ENCODE measurements at places on chromosomes 7 and 10.
A peak's percentile ranks its signal among the peaks of the same experiment; 100 is the strongest.

- H3K27me3 ChIP-seq: no peaks in the 10 kb centered on the region
- no peaks in the 10 kb centered on the region for H3K36me3 ChIP-seq
- peak overlapping the region; percentile 95 for H3K4me3 ChIP-seq
- DNase-seq: peak; percentile 34
- no peak overlapping the region for H3K27ac ChIP-seq
Measured at GRCh38 chr10:97499561-97500296, 1.0 kb downstream of the UBTD1 start.

- H3K27ac ChIP-seq: no peak overlapping the region
- no peak for DNase-seq
- H3K27me3 ChIP-seq: no peaks in the 10 kb centered on the region
- no peaks in the 10 kb centered on the region for H3K4me1 ChIP-seq
Measured at GRCh38 chr10:123635131-123635530, 31.0 kb upstream of the GPR26 start.

GRCh38 chr7:73706126-73707044, 13.1 kb downstream of the STX1A start:
- H3K4me3 ChIP-seq: no peak overlapping the region
- no peaks in the 10 kb centered on the region for H3K27me3 ChIP-seq
- peaks cover 14% of the 10 kb centered on the region for H3K36me3 ChIP-seq
- H3K27ac ChIP-seq: no peak overlapping the region
- no peaks in the 10 kb centered on the region for H3K4me1 ChIP-seq

DNA sequence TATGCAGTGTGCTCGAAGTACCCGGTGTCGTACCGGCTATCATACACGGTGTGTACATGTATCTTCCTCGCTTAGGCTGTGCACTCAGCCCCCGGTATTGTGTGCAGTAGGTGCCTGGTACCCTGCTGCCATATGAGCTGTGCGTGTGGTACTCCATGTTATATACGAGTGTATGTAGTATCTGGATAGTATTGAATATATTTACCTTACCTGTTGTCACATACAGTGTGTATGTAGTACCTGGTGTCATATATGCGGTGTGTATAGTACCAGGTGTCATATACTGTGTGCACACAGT, 1.2 kb downstream of the ZMYND11 start:
- no peaks in the 10 kb centered on the region for H3K36me3 ChIP-seq
- H3K27ac ChIP-seq: no peak overlapping the region
- peak overlapping the region; percentile 84 for H3K4me3 ChIP-seq
- H3K27me3 ChIP-seq: no peaks in the 10 kb centered on the region
- DNase-seq: no peak

DNA sequence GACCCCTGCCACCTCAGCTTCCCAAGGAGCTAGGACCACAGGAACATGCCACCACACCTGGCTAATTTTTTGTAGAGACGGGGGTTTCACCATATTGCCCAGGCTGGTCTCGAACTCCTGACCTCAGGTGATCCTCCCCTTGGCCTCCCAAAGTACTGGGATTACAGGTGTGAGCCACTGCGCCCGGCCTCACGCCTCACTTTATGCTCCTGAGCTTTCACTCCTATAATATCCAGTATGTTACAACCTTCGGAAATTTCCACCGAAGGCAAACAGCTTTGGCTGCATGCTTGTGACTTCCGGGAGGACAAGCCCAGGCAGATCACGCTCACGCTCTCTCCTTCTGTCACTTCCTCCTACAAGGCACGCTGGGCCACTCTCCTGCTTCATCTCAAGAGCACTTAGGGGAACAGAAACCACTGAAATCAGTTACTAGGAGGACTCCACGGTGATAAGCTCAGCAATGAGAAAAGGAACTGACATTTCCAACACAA, 4.4 kb upstream of the MAD1L1 start:
- H3K27me3 ChIP-seq: no peaks in the 10 kb centered on the region
- H3K27ac ChIP-seq: no peak overlapping the region
- H3K4me3 ChIP-seq: no peak overlapping the region
- no peaks in the 10 kb centered on the region for H3K4me1 ChIP-seq
- H3K36me3 ChIP-seq: peaks cover 33% of the 10 kb centered on the region

GRCh38 chr10:13018171-13018570, 16.7 kb upstream of the CCDC3 start:
- H3K27ac ChIP-seq: no peak overlapping the region
- no peaks in the 10 kb centered on the region for H3K4me1 ChIP-seq
- no peaks in the 10 kb centered on the region for H3K36me3 ChIP-seq
- no peak overlapping the region for H3K4me3 ChIP-seq

DNA sequence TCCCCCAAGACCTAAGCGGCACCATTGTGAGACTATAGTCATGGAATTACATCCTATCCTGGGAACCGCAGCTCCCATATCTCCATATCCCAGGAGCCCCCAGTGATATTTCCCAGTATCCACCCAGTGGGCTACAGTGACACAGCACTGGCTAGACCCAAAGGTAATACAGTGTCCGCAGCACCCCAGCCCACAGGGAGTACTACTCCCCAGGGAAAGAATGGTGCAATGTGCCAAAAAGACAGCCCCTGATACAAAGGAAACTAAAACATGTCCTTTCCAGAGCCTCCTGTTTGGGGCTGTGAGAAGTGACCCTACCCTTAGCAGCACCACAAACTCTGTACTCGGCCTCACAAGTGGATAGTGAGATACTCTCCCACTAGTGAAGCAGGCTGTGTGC, 4.5 kb upstream of the IFIT2 start:
- no peak overlapping the region for H3K27ac ChIP-seq
- H3K27me3 ChIP-seq: no peaks in the 10 kb centered on the region
- no peak for DNase-seq
- H3K36me3 ChIP-seq: no peaks in the 10 kb centered on the region
- no peaks in the 10 kb centered on the region for H3K4me1 ChIP-seq
- no peak overlapping the region for H3K4me3 ChIP-seq

DNA sequence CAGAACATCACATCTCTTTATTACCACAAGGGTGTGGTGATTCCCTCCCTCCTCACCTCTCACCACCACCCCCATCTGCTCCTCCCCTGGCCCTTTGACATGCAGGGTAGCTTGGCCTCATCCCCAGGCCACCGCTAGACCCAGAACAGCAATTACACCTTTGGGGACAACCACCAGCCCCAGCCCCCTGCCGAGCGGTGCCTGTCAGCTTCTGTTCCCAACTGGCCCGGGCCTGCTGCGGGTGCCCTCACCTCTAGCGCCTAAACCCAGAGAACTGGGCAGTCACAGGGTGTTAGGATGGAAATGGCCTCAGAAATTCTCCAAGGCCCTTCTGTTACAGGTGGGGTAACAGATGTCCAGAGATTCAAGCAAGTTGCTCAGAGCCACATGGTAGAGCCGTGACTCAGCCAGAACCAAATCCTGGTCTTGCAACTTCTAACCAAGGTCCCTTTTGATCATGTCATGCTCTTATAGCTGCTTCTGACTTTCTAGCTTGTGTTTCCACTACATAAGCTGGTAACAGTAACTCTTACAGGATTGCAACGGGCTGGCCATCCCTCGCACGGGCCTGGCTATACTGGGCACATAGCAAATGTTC, 78.0 kb downstream of the PRKAG2 start:
- no peak overlapping the region for H3K27ac ChIP-seq
- no peaks in the 10 kb centered on the region for H3K27me3 ChIP-seq
- peaks cover 34% of the 10 kb centered on the region for H3K4me1 ChIP-seq
- no peak for DNase-seq

DNA sequence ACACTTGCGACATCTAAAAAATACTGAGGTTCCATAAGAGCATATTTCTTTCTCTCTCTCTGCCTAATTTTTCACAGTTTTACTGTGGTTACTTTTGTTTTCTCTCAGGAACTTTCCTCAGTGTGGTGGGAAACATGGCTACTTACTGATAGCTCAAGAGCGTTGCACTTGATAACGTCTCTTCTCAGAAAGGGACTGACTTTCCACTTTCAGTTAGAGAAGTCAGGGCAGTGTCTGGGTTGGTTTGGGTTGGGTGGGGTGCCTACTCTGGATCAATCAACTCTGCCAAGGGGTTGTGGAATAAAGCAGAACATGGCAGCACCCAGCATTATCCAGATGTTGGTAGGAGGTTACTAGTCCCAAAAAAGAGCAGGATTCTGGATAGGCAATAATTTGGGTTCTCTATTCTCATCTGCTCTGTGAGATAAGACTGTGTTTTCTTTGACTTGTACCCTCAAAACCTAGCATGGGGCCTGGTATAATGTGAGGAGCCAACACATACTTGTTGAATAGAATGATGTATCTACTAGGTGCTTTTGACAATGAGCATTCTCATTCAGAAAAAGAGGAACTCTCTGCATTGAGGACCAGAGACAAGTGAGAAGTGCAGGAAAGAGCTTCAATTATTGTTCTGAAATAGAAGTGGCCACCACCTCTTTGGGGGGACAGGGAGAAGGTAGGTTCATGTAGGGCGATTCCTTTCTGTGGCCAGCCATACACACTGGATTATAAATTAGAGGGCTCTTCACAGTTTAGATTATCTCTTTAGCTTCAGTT, 315.7 kb downstream of the REEP3 start:
- no peaks in the 10 kb centered on the region for H3K36me3 ChIP-seq
- H3K27me3 ChIP-seq: no peaks in the 10 kb centered on the region
- H3K4me3 ChIP-seq: no peak overlapping the region
- no peaks in the 10 kb centered on the region for H3K4me1 ChIP-seq
- no peak for DNase-seq

DNA sequence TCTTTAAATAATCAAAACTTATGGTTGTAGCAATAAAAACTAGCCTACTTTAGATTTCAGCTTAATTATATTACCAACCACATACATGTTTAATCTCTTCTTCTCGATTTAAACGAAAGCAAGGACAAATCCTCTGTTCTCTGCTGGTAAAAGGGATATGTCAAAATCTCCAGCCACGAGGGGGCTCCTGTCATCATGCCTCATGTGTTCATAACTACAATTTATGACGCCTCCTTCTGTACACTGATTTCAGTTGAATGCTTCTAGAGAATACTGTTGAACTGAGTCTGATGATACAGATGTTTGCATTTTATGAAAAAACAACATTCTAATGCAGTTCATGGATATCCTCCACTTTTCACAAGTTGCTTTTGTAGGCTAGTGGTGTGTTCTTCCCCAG, 220.0 kb upstream of the DPP6 start:
- peaks cover 18% of the 10 kb centered on the region for H3K27me3 ChIP-seq
- no peak overlapping the region for H3K4me3 ChIP-seq
- no peak for DNase-seq
- no peak overlapping the region for H3K27ac ChIP-seq
- H3K36me3 ChIP-seq: no peaks in the 10 kb centered on the region

DNA sequence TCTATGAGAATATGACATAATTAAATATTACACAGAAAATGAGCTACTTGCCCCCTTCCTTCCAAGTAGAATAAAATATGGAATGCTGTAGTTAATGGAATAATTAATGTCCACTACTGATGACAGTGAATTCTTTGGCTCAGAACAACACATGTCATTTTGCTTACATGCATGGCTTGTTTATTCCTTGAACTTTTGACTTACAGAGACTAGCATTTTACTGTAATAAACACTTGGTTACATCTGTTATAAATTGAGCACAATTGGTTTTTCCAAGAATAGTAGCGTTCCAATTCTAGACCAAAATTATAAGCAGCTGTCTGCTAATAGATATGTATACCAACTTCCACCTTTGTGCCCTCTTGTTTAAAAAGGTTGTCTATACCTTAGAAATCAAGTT, 286.7 kb downstream of the OTUD1 start:
- H3K27me3 ChIP-seq: no peaks in the 10 kb centered on the region
- no peaks in the 10 kb centered on the region for H3K36me3 ChIP-seq

GRCh38 chr7:25310896-25311295, 82.6 kb upstream of the NPVF start:
- H3K36me3 ChIP-seq: no peaks in the 10 kb centered on the region
- H3K27ac ChIP-seq: no peak overlapping the region
- no peaks in the 10 kb centered on the region for H3K4me1 ChIP-seq
- H3K4me3 ChIP-seq: no peak overlapping the region
- no peaks in the 10 kb centered on the region for H3K27me3 ChIP-seq
- no peak for DNase-seq

- no peaks in the 10 kb centered on the region for H3K4me1 ChIP-seq
- no peak overlapping the region for H3K27ac ChIP-seq
- DNase-seq: no peak
- H3K4me3 ChIP-seq: no peak overlapping the region
Measured at GRCh38 chr10:124106241-124106879, 13.0 kb upstream of the CHST15 start.

DNA sequence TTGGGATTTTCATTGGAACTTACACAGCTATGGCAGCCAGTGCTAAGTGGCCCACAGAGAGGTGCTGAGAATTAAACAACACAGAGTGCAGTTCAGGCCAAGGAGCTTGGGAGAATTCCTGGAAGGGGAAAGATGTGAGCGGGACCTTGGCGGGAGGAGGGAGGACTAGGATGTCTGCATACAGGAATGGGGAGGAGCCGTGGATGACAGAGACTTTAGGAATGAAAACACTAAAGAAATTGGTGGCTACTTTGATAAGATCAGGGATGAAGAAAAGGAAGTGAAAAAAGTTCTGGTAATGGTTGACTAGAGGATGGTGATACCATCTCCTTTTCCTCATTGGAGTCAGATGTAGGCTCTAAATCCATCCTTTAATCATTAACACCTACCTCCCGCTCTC, 234.2 kb upstream of the FZD8 start:
- no peak for DNase-seq
- H3K4me3 ChIP-seq: no peak overlapping the region
- no peaks in the 10 kb centered on the region for H3K27me3 ChIP-seq
- H3K4me1 ChIP-seq: peaks cover 45% of the 10 kb centered on the region
- H3K36me3 ChIP-seq: no peaks in the 10 kb centered on the region

DNA sequence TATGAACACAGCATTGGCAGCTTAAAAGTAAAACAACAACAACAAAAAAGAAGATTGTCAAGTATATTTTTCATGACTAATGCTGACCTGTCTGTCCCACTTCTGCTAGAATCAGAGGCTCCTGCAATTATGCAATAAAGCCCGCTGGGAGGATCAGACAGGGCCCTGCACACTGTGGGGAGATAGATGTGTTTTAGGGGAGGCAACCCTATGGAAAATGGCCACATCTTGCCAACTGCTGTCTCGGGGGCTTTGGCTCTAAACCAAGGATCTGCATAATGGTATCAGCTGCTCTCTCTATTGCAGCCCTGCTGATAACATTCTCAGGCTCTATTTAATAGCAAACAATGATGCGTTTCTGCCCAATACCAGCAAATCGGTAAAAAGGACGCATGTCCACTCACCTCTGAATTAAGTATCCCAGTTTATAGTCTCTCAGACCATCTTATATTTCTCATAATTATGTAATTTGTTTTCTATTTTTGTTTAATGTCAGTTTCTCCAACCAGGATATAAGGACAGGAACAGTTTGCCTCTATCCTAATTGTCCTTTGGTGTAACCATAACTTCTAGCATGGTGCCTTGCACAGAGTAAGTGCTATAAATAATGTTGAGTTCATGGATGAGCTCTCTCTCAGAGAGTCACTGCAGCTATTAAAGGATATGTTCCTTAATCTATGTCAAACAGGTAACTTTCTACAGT, 15.3 kb upstream of the PRKAR2B start:
- H3K27me3 ChIP-seq: no peaks in the 10 kb centered on the region
- no peak overlapping the region for H3K27ac ChIP-seq
- H3K4me3 ChIP-seq: no peak overlapping the region
- no peak for DNase-seq
- no peaks in the 10 kb centered on the region for H3K36me3 ChIP-seq

- no peaks in the 10 kb centered on the region for H3K36me3 ChIP-seq
- peak; percentile 55 for DNase-seq
- H3K27me3 ChIP-seq: peaks cover 6% of the 10 kb centered on the region
- peaks cover 11% of the 10 kb centered on the region for H3K4me1 ChIP-seq
Measured at GRCh38 chr10:79023240-79024162, 45.3 kb upstream of the ZMIZ1 start.
